Fibroblast of skin of scalp (primary cell): ENCODE measurements at places on chromosomes 1 and 21.

DNA sequence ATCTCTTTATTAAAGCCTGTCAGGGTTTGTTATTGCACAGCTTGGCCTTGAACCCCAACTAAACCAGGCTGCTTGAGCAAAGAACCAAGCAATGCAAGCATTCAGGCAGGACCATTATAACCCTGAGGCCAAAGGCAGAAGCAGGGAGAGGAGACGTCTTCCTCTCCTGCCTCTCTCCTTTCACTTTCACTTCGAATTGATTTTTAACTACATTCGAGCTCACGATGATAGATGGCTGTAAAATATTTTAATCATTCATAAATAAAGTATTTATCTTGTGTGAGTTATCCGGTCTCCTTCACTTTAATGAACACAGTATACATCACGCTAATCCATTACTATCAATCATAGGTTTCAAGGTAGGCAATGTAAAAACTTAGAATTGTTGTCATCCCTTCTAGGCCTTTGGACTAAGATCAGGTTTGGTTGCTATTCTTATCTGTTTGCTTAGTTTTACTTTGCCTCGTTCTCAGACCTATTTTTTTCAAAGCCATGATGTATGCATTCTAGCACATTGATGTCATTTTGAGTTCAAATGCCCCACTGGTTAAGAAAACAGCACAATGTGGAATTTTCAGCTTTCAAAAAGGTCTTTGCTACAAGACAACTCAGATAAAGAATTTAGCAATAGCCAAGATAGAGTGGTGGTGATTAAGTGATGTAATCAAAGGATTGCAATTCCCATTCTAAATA, 480.2 kb upstream of the RUNX1 start:
- DNase-seq = peak; percentile 47

DNA sequence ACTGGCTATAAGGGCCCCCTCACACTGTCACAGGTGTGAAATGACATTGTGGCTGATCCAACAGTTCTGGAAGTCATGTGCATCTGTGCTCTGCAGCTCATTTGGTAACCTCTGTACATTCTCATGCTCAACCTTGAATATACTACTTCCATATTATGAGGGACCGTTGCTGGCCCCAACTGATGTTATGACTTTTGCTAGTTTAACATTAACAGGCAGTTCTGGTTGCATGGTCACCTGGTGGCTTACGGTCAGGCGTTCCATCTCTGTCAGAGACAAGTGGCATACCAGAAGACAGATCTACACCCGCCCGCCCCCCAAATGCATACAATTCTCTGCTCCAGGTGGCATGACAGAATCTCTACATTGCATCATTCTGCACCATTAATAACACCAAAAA, 6.0 kb upstream of the DIP2A start:
- no peak for DNase-seq

- no peak for DNase-seq
These were observed 438.5 kb downstream of the PTPRU start for GRCh38 chr1:29674627-29675326.

DNA sequence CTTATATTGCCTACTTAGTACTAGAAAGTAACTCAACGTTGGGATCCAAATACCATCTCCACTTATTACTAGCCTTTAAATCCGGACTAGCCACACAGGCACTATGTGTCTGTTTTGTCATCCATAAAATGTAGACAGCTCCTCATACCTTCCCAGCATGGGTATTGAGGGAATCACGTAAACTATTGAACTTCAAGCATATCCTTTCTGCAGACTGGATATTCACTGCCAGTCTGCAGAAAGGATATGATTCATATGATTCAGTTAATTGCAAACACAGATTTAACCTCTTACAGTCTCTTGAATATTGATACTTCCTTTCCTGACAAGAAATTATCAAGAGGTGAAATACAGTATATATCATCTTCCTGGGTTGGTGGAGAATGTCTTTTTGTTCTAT, 186.0 kb downstream of the LEPR start:
- peak; percentile 3 for DNase-seq

DNA sequence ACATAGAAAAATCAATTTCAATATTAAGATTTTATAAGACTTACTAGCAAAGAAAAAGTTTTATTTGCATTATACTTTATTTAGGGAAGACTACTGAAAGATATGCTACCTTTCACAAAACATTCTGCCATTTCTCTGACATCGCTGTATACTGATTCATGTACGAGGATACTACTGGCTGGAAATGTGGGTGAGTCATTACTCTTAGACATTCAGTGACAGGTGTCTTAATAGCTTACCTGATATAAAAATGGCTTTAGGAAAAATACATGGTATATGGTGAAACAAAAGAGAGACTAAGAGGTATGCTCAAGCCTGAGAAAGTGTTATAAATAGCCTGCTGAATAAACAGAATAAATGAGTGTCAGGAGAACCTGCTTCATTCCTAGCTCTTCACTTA, 73.0 kb upstream of the EXO1 start:
- DNase-seq = no peak

- DNase-seq = no peak
These were observed 1.2 kb downstream of the LURAP1 start for GRCh38 chr1:46204406-46204742.

DNA sequence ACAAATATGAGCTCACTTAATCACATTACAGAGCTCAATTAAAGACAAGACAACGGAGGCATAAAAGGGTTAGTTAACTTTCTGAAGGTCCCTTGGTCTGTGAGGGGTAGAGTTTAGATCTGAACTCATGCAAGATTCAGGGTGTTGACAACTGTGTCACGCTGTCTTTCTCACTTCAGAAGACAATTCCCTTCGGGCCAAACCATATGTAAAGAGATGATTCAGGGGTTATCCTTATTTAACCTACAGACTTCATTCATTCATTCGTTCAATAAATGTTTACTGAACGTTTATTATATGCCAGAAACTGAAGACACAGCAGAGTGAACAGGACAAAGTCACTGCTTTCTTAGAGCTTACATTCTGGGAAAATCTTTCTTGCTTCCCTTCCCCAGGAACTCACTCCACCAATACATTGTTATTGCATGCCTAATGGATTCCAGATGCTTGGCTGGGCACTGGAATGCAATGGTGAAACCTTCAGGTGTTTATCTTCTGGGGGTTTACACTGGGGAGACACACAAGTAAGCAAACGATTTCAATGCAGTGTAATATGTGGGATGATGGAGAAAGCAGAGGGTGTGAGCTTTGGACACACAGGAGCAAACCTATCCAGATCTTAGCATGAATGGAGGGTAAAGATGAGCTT, 6.4 kb downstream of the XCL1 start:
- DNase-seq = peak; percentile 41

DNA sequence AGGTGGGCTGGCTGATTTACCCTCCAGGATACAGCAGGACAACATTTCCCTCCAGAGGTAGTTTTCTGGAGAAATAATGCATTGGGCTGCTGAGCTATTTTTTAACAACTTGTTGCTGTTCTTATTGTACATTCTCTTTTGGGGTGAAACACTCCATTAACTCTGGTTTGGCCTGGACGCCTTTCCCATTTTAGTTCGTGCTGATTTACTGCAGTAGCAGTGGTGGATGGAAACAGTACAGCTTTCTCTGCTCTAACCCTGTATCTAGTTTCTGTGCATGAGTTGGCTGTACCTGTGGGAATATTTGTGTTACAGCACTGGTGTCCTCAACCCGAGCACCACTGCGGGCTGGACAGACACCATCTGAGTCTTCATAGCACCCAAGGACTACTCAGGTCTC, 325.3 kb downstream of the ASTN1 start:
- no peak for DNase-seq

DNA sequence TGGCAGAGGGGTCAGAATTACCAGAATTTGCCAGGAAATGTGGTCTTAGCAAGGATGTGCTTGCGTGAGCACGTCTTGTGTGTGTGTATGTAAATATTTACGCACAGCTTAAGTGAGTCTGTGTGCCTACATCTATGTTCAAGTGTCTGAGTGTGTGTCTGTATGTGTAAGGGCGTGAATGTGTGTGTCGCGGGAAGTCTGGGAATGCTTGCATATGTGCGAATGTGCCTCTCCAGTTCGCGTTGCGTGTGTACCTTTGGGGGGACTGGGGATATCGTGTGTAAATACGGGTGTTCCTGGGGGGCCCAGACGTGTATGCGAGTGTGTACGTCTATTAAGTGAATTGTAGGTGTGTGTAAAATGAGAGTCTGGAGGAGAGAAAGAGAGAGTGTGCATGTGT, 68.6 kb upstream of the POU3F1 start:
- no peak for DNase-seq

DNA sequence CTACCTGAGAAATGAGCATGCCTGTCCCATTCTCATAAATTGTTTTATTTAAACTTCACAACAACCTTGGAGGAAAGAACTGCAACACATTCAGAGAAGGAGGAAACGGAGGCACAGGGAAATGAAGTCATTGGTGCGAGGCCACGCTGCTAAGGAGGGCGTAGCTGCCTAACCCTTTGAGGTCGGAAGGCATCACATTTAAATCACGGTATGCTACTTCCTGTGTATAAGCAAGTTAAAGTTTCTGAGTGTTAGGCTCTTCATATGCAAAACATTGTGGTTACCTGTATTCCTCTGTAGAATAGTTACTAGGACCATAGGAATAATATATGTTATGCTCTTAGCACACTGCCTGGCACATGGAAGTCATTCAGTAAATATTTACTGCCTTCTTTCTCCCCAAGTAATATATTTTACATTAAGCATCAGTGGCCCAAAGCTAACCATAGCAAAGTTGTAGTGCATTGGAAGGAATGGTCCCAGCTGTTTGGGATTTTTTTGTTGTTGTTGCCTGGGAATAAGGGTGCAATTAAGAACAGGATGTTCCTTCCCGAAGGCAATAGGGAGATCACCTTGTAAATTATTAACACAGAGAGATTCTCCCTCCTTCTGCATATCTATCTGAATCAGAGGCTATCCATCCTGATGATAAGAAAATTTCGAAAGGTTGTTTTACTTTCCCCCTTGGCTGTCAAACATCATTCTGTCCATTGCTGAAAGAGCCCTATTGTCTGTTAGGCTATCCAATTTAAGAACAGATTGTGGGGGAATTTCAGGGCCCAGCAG, 192.2 kb upstream of the C8B start:
- no peak for DNase-seq

GRCh38 chr21:38242061-38242460, 14.7 kb upstream of the KCNJ15 start:
- DNase-seq = peak; percentile 16

- no peak for DNase-seq
These were observed 67.5 kb downstream of the DISC1 start for GRCh38 chr1:231694075-231694431.
